ENCODE measurements at places on chromosomes 7 and 10.
A peak's percentile ranks its signal among the peaks of the same experiment; 100 is the strongest.

DNA sequence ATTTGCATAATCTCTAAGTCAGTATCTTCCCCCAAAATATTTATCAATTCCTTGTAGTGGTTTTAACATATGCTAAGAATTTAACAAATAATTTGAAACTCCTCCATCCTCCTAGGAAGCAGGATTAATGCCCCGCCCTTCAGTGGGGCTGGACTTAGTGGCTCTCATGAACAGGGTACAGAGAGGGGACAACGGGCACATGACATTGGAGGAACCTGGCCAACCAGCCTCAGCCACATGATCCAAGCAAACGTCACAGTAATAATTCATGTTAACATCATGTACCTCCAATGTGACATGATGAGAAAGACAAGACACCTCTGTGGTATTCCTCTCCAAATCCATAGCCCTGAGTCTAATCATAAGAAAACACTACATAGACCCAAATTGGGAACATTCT lies 50.5 kb downstream of the NUDCD3 start:
- no peak for DNase-seq

- DNase-seq = peak; percentile 97
Measured at GRCh38 chr7:134813663-134814396, 34.4 kb downstream of the CALD1 start.

DNA sequence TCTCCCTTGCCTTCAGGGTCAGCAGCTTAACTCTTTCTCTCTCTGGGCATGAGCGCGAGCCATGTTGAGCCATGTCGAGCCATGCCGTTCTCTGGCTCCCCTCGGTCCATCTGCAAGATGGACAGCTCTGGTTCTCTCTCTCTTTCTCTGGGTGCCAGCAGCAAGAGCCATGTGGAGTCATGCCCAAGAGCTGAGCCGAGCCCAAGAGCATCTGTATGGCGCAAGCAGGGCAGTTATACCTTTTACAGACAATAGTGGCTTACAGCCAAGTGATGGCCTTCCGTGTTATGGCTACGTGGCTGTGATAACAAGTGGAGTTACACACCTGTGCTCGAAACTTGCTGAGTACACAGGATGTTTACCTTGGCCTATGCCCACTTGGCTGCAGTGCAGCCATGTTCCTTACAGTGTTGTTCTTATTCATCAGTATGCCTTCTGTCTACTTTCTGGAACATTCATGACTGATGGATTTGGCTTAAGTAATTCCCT lies 327.7 kb downstream of the GLRX3 start:
- DNase-seq = no peak

GRCh38 chr7:23346316-23346715 lies 47.2 kb downstream of the MALSU1 start:
- DNase-seq = peak; percentile 30

DNA sequence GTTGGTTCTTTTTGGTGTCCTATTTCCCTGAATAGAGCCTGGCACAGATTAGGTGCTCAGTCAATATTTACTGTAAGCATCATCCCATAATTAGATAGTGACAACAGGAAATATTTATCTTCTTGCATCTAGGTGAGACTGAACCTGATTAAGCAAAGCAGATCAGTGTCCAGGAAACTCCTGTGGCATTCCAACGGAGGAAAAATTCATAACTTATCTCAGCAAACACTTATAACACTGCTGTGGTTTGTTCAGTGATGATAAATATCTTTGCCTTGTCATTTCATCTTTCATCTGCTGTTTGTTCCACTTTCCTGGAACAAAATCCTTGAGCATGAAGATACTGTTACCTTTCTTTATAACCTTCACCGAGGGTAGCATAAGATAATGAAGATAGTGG lies 1160.3 kb upstream of the AUTS2 start:
- DNase-seq = no peak

DNA sequence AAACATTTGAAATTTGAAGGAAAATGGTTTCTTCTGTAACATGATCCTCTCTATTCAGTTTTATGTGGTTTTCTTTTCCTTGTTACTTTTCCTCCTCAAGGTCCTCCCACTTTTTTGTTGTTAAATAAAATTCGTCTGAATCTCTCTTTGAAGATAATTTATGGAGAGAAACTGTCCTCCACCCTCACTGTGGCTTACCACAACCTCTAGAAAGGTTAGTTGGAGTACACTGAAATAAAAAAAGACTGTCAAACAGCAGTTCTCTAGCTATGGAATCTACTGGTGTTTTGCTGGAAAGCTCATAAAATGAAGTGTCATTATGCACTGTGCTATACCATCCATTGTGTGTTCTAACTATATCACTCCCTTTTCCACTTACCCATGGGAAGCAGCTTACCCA lies 189.4 kb downstream of the HDAC9 start:
- DNase-seq = peak; percentile 33

DNA sequence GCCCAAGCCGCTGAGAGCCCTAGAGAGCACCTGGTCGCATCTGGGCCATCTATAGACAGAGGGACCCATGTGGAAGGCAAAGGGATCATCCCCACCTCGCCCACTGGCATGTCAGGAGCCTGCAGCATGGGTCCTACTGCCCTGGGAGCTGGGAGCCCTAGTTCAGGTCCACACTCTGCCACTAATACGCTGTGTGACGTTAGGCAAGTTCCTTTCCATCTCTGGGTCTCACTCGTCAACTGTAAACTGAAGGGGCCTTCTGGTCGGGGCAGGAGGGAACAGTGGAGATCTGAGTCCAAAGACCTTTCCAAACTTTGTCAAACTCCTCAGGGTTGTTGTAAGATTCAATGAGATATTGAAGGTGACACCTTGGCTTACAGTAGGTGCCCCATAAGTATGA lies 23.4 kb downstream of the UNC5B start:
- DNase-seq = no peak

- DNase-seq = no peak
Measured at GRCh38 chr7:42915356-42915755, 3.5 kb upstream of the C7orf25 start.

GRCh38 chr7:83415840-83416239 lies 233.1 kb downstream of the SEMA3E start:
- DNase-seq = no peak

- DNase-seq = no peak
Measured at GRCh38 chr10:33529234-33529633, 194.8 kb upstream of the NRP1 start.

GRCh38 chr10:29618341-29619171 lies 16.2 kb downstream of the SVIL start:
- DNase-seq = peak; percentile 89

DNA sequence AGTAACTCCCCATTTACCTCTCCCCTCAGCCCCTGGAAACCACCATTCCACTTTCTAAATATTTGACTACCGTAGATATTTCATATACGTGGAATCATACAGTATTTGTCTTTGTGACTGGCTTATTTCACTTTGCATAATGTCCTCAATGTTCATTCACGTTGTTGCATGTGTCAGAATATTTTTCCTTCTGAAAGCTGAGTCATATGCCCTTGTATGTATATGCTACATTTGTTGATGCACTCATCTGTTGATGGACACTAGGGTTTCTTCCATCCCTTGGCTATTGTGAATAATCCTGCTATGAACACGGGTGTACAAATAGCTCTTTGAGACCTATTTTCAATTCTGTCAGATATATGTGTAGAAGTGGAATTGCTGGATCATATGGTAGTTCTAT lies 25.8 kb upstream of the TSPAN13 start:
- no peak for DNase-seq

DNA sequence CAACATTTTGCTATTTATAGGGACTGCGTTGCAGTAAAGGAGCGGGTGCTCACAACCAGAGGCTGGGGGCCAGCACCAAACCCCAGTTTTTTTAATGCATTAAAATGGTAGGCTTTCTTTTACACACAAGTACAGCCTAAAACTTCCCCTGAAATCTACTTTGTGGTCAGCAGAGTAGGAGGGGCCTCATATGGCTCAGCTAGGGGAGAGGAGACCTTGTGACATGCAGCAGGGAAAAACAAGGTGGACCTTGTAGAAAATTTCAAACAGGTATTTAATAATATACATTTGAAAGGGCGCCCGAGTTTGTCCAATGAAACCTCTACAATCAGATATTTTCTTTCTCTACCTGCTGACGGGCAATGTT lies 1.4 kb downstream of the CCDC136 start:
- DNase-seq = no peak

DNA sequence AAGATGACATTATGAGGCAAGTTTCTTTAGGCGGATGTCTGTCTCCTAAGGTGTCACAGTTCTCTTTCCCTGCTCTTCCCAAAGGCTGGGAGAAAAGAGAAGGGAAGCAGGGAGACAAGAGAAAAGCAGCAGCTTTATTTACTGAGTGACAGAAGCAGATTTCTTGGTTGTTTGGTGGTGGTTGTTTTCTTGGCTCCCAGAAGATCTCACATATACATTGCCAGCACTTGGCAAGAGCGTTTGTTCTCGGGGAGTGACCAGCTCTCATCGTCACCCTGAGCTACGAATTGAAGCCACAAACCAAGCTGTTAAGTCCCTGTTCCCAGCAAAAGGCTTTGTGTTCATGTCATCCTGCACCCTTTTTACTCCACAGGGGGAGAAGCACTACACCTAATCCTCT lies 11.4 kb downstream of the CDHR3 start:
- no peak for DNase-seq

Data from mesenchymal stem cell (in vitro differentiated cells and primary cell).